ENCODE measurements at places on chromosomes 3 and 15. TPM values are rescaled to one million over a fixed set of nuclear protein-coding genes. Genes with fewer than 3 reads are reported as not detected.

DNA sequence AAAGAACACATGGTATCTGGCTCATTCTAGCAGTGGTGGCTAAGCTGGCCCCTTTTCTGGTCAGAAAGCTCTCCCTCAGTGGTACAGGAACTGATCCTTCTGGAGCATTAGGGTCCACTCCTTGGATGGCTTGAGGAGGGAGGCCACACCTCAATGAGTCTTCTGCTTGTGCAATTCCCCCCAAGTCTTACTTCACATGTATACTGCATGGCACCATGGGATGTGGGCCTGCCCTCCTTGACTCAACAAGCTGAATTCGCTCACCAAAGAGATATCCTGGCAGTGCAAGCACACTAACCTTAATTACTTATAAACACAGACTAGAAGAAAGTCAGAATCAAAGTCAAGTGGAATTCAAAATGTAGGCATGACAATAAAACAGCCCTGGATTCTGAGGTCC is 133.8 kb upstream of the SLC2A2 start:
- no peak for DNase-seq

DNA sequence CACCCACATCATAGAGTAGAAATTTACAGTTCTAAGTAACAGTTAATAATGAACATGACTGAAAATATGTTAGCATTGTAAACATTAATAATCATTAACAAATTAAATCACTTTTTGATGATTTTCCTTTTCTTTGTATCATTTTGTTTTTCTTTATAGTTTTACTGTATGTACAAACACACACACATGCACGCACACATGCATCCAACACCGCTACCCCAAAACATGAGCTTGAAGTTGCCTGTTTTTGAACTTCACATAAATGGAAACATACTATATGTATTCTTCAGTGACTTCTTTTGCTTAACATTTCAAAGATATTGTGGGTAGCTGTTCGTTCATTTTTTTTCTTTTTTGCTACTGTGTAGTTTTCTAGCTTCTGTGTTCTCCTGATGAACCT is 123.9 kb downstream of the FNDC3B start:
- DNase-seq = no peak

DNA sequence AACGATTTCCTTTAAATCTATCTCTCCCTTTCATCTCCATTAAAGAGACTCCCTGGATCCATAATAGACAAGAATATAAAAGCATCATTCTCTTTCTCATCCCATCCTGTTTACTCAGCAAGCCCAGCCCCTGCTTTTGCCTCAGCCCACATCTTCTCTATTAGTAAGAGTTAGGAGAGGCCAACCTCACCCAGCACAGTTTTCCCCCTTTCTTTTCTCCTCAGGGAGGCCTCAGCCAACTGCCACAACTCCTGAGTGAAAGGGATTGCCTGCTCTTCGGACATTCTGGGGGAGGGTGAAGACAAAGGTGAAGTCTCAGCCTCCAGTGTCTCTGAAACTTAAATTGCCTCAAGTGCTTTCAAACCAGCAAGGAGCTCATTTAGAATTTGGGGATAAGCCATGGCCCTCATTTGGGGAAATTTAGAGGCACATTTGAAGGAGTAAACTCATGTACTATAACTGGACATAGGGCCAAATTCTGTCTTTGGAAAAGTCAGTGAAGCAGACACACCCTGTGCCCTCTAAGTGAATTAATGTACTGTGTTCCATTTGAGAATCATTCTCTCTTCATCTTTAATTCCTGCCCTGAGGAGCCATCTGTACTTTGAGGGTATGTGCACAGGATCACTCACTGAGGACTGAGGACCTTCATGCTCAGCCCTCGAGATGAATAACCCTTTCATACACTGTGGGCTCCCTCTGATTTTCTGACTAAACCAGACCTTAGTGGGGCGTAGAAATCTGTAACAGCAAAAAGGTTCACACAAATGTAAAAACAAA is 82.5 kb downstream of the SOX2 start:
- DNase-seq = no peak

DNA sequence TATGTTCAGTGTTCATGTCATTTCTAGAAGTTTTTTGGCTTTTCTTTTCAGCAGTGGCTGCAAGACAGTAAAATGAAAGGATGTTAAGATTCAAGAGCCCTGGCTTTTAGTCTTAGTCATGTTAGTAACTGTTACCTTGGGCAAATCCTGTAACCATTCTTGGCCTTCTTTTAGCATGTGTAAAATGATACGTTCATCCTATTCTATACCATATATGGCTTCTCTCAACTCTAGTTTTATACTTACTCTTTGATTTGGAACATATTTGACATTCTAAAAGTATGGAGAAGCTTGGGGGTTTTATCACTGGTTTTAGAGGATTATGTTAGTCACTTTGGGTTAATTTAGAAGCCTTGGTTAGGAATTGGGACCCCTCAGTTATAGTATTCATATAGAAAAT is 20.1 kb downstream of the GTF2E1 start:
- no peak for DNase-seq

Gene TLR9
- not detected for total RNA-seq

Gene KLHL40
- total RNA-seq = not detected

Gene TRPM1
- total RNA-seq = not detected

- DNase-seq = no peak
Observed at GRCh38 chr15:99445272-99445850, 120.4 kb upstream of the MEF2A start.

GRCh38 chr3:17023006-17023664 is 138.4 kb downstream of the PLCL2 start:
- peak; percentile 44 for DNase-seq

DNA sequence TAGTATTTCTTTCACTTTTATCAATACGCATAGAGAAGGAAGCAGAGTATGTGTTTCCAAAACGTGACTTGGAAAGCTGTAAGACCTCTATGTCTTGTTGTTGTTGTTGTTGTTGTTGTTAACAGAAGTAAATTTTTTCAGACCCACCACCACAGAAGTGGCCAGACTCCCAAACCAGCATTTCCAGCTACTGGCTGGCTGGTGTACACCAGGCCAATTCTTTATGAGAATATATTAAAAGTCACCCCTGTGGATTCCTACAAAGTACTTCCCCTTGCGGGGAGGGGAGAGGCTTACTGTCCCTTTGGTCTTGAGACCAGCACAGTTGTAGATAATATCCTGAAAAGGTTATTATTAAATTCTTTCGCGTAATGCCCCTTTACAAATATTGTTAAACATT is 1.6 kb upstream of the FOXP1 start:
- DNase-seq = no peak

Gene PARP3
- 9.4 TPM for total RNA-seq

Gene CPLX3
- 0.32 TPM for total RNA-seq
